ENCODE measurements at places on chromosomes 4 and X. TPM values are rescaled to one million over a fixed set of nuclear protein-coding genes. Genes with fewer than 3 reads are reported as not detected.

The TEX11 gene
- not detected for total RNA-seq

The DMD gene
- total RNA-seq, result 0.32 TPM

The AGTR2 gene
- total RNA-seq, result not detected

The PLK4 gene
- total RNA-seq, result 14.0 TPM

The COL25A1 gene
- total RNA-seq, result 0.16 TPM

The ZNF157 gene
- not detected for total RNA-seq

The EDA2R gene
- total RNA-seq, result 1.8 TPM

The CXorf58 gene
- total RNA-seq, result not detected

The EMCN gene
- total RNA-seq, result 62.5 TPM

The LGI2 gene
- total RNA-seq, result 0.06 TPM

The STOX2 gene
- 1.6 TPM for total RNA-seq

The PNMA6A gene
- total RNA-seq, result 0.94 TPM

The SSX3 gene
- not detected for total RNA-seq

The CCSER1 gene
- 1.1 TPM for total RNA-seq

The ASB11 gene
- not detected for total RNA-seq

The RASL11B gene
- total RNA-seq, result not detected

The TXK gene
- 0.16 TPM for total RNA-seq

The CXorf65 gene
- not detected for total RNA-seq

The HMX1 gene
- not detected for total RNA-seq

The OTC gene
- total RNA-seq, result 0.69 TPM

The NPNT gene
- 0.32 TPM for total RNA-seq

The GK2 gene
- total RNA-seq, result not detected

The PITX2 gene
- total RNA-seq, result 0.16 TPM

The GUCY1A1 gene
- 33.7 TPM for total RNA-seq

The GABRQ gene
- not detected for total RNA-seq

The FAM9B gene
- not detected for total RNA-seq

The NEUROG2 gene
- not detected for total RNA-seq

The RAI2 gene
- total RNA-seq, result 1.6 TPM

The PABPC1L2B gene
- total RNA-seq, result not detected

The NSDHL gene
- total RNA-seq, result 16.4 TPM

The NWD2 gene
- not detected for total RNA-seq

The PAGE1 gene
- total RNA-seq, result not detected

The CD99L2 gene
- total RNA-seq, result 35.8 TPM

The MAGEC3 gene
- total RNA-seq, result not detected

The MND1 gene
- total RNA-seq, result 6.5 TPM

All from bladder microvascular endothelial cell (primary cell).